ENCODE measurements at places on chromosomes 1 and 21. TPM values are rescaled to one million over a fixed set of nuclear protein-coding genes. Genes with fewer than 3 reads are reported as not detected.

- DNase-seq: no peak
Observed at GRCh38 chr21:34270411-34270810, 93.4 kb upstream of the KCNE2 start.

GRCh38 chr21:32929633-32930038 is 96.1 kb upstream of the OLIG2 start:
- DNase-seq: no peak

Gene CLCA4
- not detected for polyA plus RNA-seq

DNA sequence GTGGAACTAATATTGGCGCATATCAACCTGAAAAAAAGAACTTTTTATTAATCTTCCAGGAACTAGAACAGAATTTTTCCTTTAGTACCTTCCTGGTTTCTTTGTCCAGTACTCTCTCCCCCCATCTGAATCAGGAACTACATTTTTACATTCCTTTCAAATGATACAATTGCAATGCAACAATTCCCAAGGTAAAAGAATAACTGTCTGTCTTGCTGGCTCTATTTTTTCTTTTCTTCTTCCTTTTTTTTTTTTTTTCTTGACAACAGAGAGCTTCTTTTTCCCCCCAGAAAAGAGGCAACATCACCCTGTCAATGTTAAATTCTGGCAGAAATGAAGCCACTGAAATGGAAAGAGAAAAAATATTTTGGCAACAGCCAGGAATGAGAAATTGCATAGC is 4.5 kb upstream of the CD101 start:
- DNase-seq: no peak

Gene GCSAML
- polyA plus RNA-seq: not detected

GRCh38 chr1:172384656-172385055 is 35.8 kb upstream of the C1orf105 start:
- no peak for DNase-seq

All from AG04450 (cell line).